ENCODE measurements at places on chromosomes 1 and 21.

DNA sequence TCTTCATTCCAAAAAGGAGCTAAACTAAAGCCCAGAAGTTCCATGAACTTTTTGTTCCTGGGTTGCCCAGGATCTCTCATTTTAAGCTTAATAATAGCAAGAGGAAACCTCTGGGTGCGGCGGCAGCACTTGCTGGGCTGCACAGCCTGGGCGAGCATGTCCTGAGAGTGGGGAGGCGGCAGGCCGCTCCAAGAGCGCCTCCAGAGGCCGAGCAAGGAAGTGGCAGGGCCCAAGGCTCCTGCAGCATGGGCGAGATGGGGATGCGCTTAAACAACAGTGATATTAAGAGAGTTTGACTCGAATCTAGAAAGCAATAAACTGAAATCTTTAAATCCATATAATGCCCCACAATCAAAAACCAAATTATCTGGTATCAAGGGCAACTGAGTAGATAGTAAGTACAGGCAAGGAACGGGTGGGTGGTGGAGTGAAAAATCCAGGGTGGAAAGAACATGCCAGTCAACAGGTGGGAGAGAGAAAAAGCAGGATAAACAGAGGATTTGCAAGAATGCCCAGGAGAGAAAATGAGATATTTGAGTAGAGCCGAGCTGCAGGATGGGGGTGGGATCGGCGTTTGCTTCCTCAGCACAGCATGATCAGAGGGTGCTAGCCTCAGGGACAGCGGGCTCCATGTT is 14.1 kb upstream of the TNR start:
- no peak for DNase-seq

- no peak for DNase-seq
Measured at GRCh38 chr1:159473335-159473734, 33.8 kb downstream of the OR10J1 start.

DNA sequence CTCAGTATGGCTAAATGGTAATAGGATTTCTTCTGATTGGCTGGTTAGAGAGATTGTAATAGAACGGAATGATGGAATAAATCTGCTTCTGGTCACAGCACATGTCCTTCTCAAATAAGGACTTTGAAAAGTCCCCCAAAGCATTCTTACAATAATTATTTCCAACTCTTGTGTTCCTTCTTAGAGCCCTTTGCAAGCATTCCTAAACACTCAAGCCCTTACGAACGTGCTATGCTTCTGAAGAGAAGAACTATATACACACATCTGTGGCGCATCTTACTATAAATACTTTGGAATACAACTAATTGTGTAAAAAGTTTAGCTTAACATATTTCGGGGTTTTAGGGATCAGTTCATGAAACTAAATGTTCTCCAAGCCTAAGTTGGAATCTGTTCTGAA is 25.6 kb downstream of the CLIC4 start:
- no peak for DNase-seq

GRCh38 chr1:15962176-15962575 is 13.7 kb downstream of the ZBTB17 start:
- no peak for DNase-seq
